Thyroid gland (tissue), 4 donors: ENCODE measurements at places on chromosomes 1 and 21. TPM values are rescaled to one million over a fixed set of nuclear protein-coding genes. Genes with fewer than 3 reads are reported as not detected.

GRCh38 chr21:32424191-32424535 is 11.7 kb downstream of the EVA1C start:
- DNase-seq: no peak

- no peak for DNase-seq
These were observed 133.4 kb upstream of the MAP1LC3C start for GRCh38 chr1:242132121-242132817.

GRCh38 chr1:63134501-63135173 is 187.7 kb upstream of the FOXD3 start:
- no peak for DNase-seq

- no peak for DNase-seq
These were observed 98.4 kb upstream of the LYPLAL1 start for GRCh38 chr1:219075121-219075879.

- DNase-seq: no peak
These were observed 37.3 kb downstream of the OLFM3 start for GRCh38 chr1:101959456-101959855.

DNA sequence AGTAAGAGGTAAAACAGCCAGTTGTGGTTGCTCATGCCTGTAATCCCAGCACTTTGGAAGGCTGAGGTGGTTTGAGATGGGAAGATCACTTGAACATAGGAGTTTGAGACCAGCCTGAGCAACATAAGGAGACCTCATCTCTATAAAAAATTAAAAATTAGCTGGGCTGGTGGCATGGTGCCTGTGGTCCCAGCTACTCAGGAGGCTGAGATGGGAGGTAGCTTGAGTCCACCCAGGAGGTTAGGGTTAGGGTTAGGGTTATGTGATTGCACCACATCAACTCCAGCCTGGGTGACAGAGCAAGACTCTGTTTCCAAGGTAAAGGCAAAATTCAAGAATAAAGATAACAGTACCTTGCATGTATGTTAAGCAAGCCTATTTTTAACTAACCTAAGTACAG is 3.5 kb downstream of the SAMSN1 start:
- no peak for DNase-seq

NGF gene
- 4.0 TPM for total RNA-seq

TMEM51 gene
- total RNA-seq: 3.7 TPM

TRNP1 gene
- total RNA-seq: 8.5 TPM

CELA2A gene
- total RNA-seq: not detected

CFAP126 gene
- not detected for total RNA-seq
